ENCODE measurements at places on chromosomes 5 and 9.

DNA sequence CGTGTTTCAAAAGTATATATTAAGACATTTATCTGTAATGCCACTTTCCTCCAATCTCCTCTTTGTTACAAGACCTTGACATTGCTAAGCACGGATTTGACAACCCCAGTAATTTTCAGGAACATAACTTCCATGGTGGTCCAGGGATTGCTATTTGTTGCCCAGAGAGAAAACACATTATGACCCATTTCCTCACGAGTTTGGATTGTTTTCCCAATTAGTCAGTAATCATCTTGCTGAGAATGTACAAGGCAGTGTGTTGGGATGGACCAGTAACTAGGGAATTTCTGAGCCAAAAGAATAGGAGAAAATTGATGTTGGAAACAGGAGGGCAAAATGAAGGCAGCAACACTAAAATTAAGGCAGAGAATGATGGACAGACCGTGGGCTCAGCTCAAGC is 574.1 kb downstream of the EBF1 start:
- DNase-seq = no peak

GRCh38 chr5:39631958-39632357 is 207.2 kb upstream of the DAB2 start:
- peak; percentile 54 for DNase-seq

GRCh38 chr9:110125763-110126351 is 82.1 kb downstream of the C9orf152 start:
- DNase-seq = no peak

DNA sequence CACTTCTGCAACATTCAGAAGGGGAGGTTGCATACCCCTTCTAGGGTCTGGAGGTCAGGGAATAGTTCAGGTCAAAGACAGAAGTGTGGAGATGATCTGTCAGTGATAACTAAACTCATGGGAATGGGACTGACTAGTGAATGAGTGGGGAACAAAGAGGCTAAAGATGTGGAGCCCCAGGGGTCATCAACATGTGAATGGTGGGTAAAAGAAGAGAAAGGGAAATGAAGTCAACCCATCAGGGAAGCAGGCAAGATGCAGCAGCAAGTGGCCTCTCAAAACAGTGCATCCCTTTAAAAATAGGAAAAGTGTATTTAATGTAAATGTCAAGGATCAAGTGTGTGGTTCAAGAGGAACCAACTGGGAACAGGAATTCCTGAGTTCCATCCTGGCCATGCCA is 69.9 kb downstream of the PLPPR1 start:
- no peak for DNase-seq

DNA sequence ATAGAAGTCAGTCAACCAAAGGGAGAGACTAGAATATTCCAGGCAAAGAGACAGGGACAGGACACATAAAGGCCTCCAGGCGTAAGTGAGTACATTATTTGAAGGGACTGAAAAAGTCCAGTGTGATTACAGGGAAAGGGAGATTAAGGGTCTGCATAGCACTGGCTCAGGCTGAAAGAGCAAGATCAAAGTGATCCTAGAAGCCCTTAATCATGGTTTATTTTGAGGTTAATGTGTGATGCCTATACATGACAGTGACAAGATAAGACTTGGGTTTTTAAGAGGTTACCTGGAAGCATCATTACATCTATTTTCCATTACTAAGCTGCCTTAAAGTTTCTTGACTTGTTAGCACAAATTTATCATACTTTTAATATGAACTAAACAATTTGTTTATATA is 25.8 kb downstream of the LMBRD2 start:
- no peak for DNase-seq

- no peak for DNase-seq
Observed at GRCh38 chr9:130527651-130528310, 51.6 kb upstream of the FUBP3 start.

- no peak for DNase-seq
Observed at GRCh38 chr9:116361547-116361946, 208.0 kb downstream of the PAPPA start.

DNA sequence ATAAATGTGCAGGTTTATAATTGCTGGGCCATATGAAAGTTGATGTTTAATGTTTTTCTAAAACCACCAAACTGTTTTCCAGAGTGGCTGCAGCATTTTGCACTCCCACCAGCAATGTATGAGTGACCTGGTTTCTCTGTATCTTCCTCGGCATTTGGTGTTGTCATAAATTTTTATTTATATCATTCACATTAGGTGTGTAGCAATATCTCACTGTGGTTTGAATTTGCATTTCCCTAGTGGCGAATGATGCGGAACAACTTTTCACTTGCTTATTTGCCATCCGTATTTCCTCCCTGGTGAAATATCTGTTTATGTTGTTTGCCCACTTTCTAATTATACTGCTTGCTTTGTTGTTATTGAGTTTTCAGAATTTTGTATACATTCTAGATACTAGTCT is 295.7 kb upstream of the TUT7 start:
- no peak for DNase-seq

DNA sequence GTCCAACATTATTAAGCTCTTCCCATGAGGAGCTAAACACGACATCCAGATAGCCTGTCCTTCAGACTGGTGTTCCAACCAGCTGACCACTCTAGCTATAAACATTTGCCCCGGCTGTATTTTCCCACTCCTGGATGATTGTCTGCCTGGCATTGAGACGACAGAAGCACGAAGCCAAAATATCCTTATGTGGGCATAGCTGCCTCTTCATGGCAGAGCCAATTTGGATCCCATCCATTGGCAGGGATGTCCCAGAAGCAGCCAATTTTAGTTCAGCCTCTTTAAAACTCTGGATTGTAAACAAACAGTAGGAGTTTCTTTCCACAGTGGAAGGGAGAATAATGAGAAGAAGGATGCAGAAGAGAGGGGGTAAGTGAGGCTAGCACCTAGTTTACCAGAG is 507.6 kb downstream of the CETN3 start:
- no peak for DNase-seq

DNA sequence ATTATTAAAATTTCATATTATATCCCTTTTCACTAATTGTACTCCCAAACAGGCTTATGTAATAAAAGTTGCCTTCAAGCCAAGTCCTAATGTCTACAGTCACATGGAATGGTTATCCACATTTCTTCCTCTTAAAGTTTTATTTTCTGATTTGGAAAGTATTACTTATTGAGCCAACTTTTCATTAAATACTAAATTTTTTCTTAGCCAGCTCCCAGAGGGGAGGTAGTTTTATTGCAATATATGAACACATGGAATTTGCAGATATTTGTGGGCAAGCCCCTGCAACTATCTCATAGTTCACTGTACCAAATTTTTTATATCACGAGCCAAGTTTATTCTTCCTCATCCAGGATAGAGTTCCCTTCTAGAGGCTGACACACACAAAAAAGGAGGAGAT is 332.8 kb upstream of the PTGER4 start:
- no peak for DNase-seq

GRCh38 chr9:17894501-17895160 is 315.8 kb downstream of the SH3GL2 start:
- DNase-seq = peak; percentile 13

DNA sequence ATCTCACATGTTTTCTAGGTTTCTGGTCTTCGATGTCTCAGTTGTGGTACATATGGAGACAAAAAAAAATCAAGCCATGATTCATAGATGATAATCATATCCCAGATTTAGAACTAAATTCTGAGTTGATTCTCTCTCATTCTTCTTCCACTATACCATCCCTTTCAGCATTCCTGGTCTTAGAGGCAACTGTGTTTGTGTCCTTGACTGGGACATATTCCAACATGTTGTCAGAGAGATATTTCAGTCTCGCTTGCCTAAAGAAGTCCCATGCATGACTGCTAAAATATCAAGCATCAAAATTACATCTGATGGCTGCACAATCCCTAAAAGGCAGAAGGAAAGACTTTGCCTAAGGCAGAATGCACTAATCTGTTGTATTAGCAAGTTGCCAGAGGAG is 236.6 kb downstream of the PSAT1 start:
- DNase-seq = peak; percentile 65

DNA sequence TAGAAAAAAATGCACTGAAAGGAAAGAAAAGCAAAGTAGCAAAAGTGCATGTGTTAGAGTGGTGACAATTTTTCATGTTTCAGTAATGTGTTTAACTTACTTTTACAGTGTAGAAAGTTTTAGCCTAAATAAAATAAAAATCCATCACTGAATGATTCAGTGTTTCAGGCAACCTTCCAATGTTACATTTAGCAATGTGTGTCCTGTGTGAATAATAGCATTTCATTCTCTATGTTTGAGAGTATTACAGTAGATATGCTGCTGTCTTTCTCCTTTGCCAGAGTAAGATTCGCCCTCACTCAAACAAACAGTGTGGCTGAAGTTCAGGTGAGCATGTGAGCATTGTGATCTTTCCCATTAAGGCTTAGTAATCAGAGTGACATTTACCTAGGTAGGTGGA is 171.1 kb downstream of the TARS1 start:
- DNase-seq = peak; percentile 76

- no peak for DNase-seq
Observed at GRCh38 chr5:158882660-158883059, 217.1 kb downstream of the EBF1 start.

DNA sequence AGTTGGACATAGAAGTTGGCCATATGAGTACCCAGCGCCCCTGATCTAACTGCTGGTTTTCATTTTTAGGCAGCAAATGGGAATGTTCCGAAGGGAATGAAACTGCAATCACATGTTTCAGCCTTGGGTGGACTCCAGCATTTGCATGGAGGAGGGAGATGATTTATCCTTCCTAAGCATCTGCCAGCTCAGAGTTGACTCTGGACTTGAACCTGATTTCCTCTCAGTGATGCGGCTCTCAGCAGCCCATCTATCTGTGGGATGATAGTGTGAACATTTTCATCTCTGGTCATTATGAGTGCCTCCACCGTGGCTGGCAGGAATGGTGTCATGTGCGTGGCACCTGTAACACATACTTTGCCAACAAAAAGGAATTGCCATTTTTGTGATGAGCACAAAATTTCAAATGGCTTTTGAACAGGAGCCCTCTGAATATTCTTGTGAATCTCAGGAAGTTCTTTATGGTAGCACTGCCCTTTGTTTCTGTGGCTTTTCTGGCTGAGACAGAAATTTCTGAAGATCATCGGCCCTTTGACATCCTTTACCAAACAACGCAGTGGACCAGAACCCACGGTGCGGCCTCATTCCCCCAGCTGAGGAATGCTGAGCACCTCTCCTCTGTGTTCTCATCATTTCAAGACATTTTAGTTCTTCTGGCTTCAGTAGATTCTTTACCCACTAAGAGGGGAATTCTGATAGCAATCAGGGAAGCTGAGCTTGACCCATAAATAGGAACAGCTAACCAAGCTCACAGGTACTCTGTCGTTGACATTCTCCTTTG is 28.5 kb downstream of the FUBP3 start:
- peak; percentile 37 for DNase-seq

GRCh38 chr9:36328798-36329411 is 70.7 kb upstream of the GNE start:
- DNase-seq = peak; percentile 86

DNA sequence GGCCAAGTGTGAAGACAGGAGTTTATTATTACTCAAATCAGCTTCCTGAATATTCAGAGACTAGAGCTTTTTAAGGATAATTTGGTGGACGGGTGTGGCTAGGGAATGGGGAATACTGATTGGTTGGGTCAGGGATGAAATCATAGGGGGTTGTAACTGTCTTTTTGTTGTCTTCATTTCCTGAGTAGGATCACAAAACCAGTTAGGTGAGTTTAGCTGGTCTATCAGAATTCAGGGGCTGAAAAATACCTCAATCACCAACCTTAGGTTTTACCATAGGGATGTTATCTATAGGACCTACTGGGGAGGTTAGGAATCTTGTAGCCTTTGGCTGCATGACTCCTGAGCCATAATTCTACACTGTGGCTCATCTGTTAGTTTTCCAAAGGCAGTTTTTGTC is 235.8 kb downstream of the YTHDC2 start:
- no peak for DNase-seq

DNA sequence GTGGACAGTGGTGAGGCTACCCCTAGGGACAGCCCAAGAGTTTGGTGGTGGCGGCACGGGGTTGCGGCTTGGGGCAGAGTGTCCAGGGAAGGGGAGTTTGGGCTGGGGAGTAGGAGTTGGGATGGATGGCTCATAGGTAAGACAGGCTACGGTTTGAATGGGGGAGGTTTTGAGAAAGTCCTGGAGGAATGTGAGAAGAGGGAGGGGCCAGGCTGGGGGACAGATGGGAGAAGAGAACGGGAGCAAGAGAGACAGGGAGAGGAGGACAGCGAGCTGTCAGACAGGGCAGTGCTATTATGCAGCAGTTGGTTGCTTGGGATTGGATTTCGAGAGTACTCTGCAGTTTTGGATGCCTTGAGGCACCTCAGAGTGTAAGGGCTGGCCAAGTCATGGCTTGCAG is 24.5 kb downstream of the PSD2 start:
- no peak for DNase-seq

GRCh38 chr5:169333518-169333917 is 32.6 kb upstream of the SLIT3 start:
- DNase-seq = no peak

- DNase-seq = no peak
Observed at GRCh38 chr5:20680718-20681302, 692.8 kb upstream of the CDH18 start.

DNA sequence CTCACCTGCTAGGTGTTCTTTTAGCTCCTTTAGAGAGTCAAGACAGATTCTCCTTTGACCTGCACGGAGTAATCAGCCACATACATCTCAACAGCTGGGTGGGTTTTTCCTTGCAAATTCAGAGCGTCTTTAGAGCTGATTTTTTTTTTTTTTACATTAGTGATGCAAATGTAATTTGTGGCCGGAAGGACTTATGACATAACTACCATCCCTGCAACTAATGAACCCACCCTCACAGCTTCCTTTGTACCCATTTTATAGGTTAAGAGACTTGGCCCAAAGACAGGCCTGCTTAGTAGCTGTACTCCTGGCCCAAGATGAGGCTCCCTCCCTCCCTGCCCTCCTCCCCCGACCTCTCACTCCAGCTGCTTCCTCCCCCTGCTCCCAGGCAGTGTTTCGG is 69.9 kb upstream of the NIPAL4 start:
- no peak for DNase-seq

DNA sequence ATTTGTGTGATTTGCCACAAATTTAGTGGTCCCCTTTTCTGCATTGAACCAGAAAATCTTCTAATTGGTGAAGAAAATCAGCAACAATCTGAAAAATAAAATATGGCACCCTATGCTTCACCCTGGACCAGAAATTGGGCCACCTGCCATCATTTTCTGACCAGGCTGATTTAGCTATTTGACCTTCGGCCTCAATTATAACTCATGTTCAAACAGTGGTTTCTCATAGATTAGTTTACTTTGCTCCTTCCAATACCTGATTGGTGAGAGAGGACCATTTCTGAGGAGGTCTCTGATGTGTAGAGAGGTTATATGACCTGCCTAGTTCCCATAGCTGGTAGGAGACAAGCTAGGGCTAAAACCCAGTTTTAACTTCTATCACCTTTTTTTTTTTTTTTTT is 59.0 kb downstream of the PTTG1 start:
- no peak for DNase-seq

DNA sequence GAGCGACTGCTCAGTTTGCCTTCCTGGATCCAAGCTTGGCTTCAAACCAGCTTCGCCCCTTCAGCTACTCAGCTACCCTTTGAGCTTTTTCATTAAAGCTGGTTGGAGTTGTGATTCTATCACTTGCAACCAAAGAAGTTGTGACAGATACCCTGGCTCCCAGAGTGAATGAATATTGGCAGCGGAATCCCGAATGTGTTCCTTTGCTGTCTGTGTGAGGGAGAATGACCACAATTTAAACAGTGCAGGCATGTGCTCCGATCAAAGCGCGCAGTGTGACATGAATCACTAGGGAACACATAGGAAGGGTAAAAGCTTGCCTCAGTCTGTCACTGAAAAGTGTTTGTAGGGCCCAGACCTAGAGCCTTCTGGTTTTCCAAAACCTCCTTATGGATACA is 6.6 kb upstream of the AFAP1L1 start:
- DNase-seq = no peak

All from adipocyte (in vitro differentiated cells).